ENCODE measurements at places on chromosomes 11 and 22.

- DNase-seq: no peak
- no peak overlapping the region for H3K27ac ChIP-seq
- H3K4me3 ChIP-seq: no peak overlapping the region
- H3K4me1 ChIP-seq: no peaks in the 10 kb centered on the region
- no peaks in the 10 kb centered on the region for H3K27me3 ChIP-seq
Measured at GRCh38 chr11:17810041-17810440, 75.5 kb downstream of the KCNC1 start.

- no peak overlapping the region for H3K4me3 ChIP-seq
- DNase-seq: peak; percentile 37
- no peaks in the 10 kb centered on the region for H3K27me3 ChIP-seq
- no peaks in the 10 kb centered on the region for H3K36me3 ChIP-seq
- H3K4me1 ChIP-seq: no peaks in the 10 kb centered on the region
- no peak overlapping the region for H3K27ac ChIP-seq
Measured at GRCh38 chr22:41501209-41501608, 32.3 kb downstream of the ACO2 start.

DNA sequence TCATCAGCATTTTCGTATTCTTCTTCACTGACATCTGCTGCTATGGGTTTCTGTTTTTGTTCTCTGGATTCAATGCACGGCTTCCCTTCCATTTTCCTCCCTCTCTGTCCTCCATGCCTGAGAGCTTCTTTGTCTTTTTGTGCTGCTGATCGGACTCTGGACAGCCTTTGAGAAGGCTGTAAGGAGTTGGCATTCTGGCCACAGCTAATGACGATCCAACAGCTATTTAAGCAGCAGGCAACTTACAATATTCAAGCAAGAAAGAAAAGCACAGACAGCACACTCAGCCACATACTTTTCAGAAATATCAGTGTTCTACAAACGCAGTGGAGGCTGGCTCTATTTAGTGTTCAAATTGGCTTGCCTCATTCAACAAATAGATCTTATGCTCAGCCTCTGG, 60.9 kb upstream of the ZC3H12C start:
- H3K27ac ChIP-seq: no peak overlapping the region
- no peaks in the 10 kb centered on the region for H3K36me3 ChIP-seq
- H3K4me1 ChIP-seq: no peaks in the 10 kb centered on the region
- no peak for DNase-seq

- DNase-seq: peak; percentile 43
- no peak overlapping the region for H3K4me3 ChIP-seq
- H3K27me3 ChIP-seq: no peaks in the 10 kb centered on the region
- no peaks in the 10 kb centered on the region for H3K36me3 ChIP-seq
Measured at GRCh38 chr11:106202935-106203620, 125.6 kb downstream of the AASDHPPT start.

DNA sequence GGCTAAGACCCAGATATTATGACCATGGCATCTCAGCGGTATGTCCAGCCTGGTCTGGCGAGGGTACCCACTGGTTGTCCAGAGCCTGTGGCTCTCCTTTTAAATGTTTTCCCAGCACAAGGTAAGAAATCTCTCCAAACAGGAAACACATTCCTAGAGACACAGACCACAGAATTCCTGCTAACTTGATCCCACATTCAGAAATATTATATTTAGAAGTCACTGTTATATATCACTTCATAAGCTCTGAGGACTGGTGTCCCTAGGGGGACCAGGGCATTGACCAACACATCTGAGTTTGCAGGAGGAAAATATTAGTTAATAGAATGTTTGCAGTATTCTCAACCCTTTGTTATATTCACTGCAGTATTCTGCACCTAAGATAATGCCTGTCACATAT, 23.1 kb downstream of the TMPRSS13 start:
- no peaks in the 10 kb centered on the region for H3K36me3 ChIP-seq
- no peak for DNase-seq
- no peaks in the 10 kb centered on the region for H3K27me3 ChIP-seq
- peaks cover 5% of the 10 kb centered on the region for H3K4me1 ChIP-seq

GRCh38 chr22:33896575-33897447, 23.5 kb downstream of the LARGE1 start:
- H3K4me1 ChIP-seq: peaks cover 4% of the 10 kb centered on the region
- no peak overlapping the region for H3K4me3 ChIP-seq
- H3K27me3 ChIP-seq: no peaks in the 10 kb centered on the region
- peak; percentile 53 for DNase-seq
- H3K27ac ChIP-seq: no peak overlapping the region

DNA sequence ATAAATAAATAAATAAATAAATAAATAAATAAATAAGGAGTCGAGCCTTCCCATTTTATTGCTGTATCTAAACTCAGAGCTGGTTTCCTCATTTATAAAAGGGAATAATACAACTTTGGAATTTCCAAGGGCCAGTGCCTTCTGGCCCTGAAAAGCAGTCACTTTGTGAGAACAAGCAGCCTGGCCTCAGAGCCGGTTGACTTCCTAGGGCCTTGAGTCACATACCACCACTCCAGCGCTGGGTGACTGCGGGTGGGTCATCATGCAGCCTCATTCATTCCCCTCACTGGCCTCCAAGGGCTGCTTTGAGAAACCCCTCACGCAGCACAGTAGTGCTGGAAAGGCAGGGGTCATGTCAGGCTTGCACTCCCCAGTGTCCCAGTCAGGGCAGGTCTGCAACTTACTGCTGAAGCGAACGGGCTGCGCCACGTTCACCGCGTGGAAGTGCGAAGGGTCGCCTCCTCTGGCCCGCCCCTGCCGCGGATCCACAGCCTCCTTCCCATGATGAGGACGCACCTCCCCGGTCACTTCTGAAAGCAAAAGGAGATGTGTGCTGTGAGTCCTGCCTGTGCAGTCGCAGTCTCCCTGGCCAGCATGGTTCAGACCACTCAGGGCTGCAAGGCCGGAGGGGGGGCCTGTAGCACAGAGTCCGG, 54.4 kb downstream of the DGCR2 start:
- H3K4me3 ChIP-seq: no peak overlapping the region
- H3K36me3 ChIP-seq: peaks cover 7% of the 10 kb centered on the region
- H3K27me3 ChIP-seq: no peaks in the 10 kb centered on the region
- H3K27ac ChIP-seq: no peak overlapping the region
- no peaks in the 10 kb centered on the region for H3K4me1 ChIP-seq
- DNase-seq: no peak

- peaks cover 2% of the 10 kb centered on the region for H3K36me3 ChIP-seq
- H3K4me3 ChIP-seq: no peak overlapping the region
- H3K27me3 ChIP-seq: no peaks in the 10 kb centered on the region
- no peak overlapping the region for H3K27ac ChIP-seq
- no peak for DNase-seq
- peaks cover 2% of the 10 kb centered on the region for H3K4me1 ChIP-seq
Measured at GRCh38 chr22:29328055-29328454, 12.6 kb upstream of the RASL10A start.

All from mesendoderm (in vitro differentiated cells).